ENCODE measurements at places on chromosomes 16 and 17.

DNA sequence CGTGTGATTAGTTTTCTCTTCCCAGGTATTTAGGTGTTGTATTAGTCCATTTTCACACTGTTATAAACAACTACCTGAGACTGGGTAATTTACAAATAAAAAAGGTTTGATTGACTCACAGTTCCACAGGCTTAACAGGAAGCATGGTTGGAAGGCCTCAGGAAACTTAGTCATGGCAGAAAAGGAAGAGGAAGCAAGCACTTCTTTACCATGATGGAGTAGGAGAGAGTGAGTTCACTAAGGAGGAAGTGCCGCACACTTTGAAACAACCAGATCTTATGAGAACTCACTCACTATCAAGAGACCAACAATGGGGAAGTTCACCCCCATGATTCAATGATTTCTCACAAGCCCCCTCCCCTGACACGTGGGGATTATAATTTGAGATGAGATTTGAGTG lies 1343.7 kb upstream of the GOT2 start:
- DNase-seq = no peak

DNA sequence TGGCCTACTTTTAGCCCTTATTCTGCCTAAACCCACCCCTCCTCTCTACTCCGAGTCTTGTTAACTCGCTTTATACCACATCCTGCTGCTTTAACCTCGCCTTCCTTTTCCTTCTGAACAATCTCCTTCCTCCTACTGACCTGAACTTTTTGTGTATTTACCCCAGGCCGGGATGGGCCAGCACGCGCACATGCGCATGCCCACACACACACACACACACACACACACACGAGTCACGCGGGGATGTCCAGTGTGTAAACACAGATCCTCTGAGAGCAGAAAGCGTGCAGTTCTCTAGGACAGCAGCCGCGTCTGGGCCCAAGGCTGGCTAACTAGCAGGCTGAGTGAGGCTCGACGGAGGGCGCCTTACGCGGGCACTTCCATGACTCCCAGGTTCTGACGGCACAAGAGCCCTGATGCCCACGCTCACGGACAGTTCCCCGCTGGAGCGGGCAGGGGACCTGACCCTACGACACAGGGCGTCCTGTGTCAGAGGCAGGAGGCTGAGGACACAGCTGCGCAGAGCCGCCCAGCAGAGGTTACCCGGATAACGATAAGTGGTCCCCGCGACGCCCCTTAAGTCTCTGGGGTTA lies 610 bp downstream of the PIK3R5 start:
- DNase-seq = no peak

GRCh38 chr17:80793851-80794267 lies 197.8 kb upstream of the CHMP6 start:
- DNase-seq = no peak

DNA sequence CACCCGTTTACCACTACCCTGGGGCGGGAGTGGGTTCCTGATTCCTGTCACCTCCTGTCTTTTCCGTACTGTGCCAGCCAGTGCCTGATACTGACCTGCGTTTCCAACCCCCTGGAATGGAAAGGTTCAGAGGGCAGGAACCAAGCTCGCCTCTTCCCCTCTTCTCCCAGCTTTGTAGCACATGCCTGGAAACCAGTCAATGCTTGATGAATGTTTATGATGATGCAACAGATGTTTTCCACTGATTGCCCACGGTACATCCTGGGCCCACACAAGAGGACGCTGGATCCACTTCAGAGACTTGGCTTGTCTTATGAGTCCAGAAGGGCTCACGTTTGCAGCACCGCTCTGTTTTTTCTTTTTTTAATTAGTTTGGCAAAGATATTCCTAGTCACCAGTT lies 262.0 kb downstream of the CPPED1 start:
- DNase-seq = no peak

DNA sequence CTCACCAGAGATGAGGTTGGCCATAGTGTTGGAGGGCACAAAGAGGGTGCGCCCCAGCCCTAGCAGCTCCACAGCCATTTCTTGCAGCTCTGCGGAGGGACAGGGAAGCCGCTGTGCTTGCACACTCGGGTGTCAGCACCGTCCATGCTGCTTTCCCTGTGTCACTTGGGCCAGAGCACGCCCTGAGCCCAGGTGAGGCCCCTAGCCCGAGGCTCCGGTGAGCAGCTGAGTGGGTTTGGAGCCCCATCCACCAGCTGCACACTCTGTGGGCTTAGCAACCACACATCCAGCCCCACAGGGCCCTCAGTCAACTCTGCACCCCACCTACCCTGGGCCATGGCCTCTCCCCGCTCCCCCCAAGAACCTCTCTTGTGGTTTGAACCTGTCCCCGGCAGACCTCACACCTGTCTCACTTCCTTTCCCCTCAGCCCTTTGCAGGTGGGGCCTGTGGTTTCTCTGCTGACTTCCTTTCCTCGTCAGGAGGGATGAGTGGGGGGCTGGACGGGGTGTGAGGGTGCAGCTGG lies 20.7 kb downstream of the TMEM235 start:
- DNase-seq = no peak

DNA sequence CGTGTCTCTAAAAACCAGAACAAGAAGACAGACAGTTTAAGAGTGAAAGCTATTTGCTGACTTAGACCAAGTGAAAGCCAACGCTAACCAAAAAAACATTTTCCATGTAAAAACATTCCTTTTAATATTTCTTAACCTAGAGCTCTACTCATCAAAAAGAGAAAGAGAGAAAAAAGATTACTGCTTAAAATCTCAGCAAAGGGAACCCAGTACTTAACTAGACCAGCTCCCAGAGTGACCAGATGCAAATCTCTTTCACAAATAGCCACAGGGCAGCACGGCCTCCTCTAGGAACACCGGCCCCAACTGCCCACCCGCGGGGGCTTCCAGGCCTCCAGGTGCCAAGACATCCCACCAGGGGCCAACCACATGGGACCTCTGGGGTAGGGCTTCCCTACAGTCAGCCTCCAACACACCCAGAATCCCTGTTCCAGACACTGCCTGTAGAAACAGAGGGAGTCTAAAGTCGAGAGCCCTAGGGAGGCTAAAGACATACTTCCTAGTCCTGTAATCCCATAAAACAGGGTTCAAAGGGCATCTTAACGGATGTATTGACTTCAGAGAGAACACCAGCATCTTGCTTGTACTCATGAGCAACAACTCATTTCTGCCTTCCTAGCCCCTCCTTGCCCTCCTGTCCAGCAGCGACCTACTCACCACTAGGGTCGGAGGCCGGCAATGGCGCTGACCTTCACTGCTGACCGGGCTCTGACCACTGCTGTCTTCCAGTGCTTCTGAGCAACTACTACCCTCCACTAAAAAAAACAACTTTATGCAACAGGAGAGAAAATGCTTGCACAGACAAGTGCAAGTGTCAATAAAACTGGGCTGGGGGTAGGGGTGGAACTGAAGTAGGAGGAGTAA lies 21.3 kb downstream of the ZCCHC14 start:
- DNase-seq = no peak

DNA sequence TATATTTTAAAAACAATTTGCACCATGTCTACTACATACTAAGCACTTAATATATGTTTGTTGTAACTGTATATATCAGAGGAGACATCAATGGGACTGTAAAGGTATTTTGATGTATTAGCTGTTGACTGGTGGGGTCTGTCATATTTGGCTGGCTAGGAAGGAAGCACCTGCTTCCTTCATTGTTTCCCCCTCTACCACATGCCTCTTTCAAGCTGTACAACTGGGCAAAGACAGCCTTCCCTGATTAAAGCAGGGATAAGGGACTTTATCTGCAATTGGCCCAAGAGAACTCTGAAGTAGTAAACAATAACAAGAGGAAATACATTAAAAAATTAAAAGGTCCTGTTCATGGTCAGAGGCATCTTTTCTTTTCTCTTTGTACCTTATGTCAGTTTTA lies 5.5 kb upstream of the SLFN12L start:
- DNase-seq = no peak

GRCh38 chr16:89375686-89376085 lies 114.7 kb downstream of the ANKRD11 start:
- no peak for DNase-seq

GRCh38 chr17:80981929-80982425 lies 9.7 kb upstream of the CHMP6 start:
- DNase-seq = no peak

DNA sequence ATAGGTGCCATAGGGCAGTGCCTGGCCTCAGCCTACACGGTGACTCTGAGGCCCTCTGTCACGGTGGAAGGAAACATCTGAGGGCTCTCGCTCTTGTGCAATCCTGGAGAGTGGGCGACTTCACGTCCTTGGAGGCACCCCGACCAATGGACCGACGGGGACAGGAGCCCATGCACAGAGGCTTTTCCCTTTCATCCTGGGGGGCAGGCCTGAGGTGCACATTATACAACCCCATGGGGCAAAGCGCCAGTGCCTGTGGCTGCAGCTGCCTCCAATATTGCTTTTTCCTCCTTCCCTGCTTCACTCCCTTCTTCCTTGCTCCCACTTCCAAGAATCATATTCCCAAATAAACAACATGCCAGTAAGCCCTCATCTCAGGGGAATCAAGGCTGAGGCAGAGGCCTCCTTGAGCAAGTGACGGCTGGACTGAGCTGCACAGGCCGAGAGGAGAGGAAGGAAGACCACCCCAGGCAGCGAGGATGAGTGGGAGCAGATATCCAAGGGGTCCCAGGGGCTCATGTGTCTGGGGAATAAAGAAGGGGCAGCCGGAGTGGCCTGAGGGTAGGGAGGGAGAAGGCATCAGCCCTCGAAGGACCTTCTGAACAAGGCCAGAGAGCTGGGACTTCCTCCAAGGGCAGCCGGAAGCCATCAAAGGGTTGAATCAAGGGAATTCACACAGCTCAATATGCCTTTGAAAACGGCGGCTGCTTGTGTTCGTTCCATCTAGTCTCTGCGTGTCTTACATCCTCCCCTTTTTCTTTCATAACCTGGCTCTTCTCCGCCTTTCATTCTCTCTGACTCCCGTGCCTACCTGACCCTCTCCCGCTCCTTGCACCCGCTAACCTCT lies 42.6 kb upstream of the RPL38 start:
- DNase-seq = no peak

- DNase-seq = no peak
Observed at GRCh38 chr17:62109924-62110323, 44.8 kb upstream of the MED13 start.

GRCh38 chr17:30950669-30951399 lies 20.0 kb upstream of the RNF135 start:
- no peak for DNase-seq

DNA sequence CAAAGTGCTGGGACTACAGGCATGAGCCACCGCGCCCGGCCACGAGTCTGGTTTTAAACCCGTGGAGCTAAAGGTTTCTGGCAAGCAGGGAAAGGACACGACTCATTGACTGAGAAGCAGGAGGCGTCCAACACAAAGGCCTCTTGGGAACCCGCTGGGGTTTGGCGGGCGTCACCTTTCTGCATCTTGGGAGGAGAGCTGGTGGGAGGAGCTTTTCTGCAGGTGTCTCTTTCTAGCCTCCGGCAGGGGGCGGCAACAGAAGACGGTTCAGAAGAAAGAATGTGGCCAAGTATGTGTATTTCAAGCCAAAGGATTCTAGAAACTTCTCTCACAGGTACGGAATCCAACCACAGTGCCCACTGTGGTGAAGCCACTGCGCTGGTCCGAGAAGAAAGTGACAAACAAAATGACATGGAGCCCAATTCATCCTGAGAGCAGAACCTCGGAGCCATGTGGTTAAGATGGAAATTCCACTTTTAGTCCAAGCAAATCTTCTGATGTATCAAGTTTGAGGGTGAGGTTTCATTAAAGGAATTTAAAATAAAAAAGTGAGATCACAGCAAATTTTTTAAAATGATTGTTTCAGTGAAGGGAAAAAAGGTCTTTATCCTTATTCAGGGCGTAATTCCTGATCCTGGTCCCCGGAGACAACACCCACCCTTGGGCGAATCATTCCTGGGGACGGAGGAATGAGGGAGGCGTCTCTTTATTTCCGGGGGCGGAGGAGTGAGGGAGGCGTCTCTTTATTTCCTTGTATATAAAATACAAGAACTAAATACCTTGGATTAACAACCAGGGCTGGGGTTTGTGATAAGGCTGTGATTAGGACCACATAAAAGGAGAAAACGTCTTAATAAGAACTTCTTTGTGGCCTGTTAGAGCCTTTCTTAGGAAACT lies 97.6 kb downstream of the MRM3 start:
- peak; percentile 44 for DNase-seq

GRCh38 chr16:24921229-24921628 lies 75.5 kb downstream of the SLC5A11 start:
- no peak for DNase-seq

DNA sequence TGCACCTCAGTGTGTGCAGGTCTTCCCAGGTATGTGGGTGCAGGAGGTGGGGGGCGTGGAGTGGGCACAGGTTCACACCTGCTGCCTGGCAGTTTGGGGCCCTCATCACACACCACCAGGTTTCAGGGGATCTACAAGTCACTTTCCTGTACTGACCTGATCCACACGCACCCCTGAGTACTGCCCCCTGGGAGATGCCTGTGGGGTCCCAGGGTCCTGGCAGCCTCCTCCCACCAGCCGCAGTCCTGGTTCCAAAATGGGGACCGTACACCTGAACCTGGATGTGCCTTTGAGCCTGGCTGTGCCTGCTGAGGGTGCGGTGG lies 25.9 kb downstream of the RNF213 start:
- DNase-seq = no peak

GRCh38 chr17:78910497-78911284 lies 7.7 kb upstream of the CEP295NL start:
- no peak for DNase-seq

DNA sequence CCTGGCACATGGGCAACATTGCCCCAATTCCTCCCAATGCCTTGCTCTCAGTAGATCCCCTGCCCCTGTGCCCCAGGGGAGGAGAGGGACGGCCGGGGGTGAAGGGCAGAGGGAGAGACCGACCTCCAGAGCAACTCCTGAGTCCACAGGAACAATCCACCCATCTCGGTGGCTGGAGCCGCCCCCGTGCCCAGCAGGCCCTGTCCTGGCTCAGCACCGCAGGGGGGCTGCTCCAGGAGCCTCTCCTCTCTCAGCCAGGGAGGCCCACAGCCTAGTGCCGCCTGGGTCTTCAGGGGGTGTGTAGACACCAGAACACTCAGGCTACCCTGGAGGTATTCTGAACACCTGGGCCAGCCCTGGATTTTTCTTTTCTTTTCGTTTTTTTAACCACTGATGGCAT lies 233.7 kb upstream of the SDK2 start:
- no peak for DNase-seq

DNA sequence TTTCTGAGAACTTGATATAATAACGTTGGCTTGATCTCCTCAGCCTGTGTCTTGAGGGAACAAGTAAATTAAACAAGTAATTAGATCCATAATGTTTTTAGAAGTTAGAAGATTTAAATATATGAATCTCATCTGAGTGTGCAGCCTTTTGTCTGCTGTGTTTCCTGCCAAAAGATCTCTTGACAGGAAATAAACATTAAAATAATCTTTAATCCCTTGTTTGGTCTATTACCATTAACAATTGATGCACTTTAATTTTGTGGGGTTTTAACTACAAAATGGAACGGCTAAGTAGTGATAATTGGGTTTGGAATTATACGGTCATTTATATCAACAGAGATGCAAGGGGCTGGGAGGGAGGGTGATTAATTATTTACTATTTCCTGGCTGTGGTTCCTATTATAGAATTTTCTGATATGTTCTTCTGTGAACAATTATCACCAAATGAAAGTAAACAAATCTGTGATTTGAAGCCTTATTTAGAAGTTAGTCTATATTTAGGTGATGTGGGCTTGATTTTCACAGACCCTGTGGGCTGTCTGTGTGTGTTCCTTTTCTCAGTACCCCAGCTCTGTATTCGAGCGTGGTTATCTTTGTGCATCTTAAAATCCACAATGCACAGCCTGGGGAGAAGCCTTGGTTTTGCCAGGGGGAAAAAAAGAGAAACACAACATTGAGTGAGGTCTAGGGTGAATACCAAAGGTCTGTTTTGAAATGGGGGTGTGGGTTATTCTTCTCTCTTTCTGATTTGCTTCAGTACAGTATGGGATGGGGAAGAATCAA lies 556.1 kb downstream of the WWOX start:
- no peak for DNase-seq
